RWPE1 (cell line): ENCODE measurements at places on chromosomes 6 and 20.
A peak's percentile ranks its signal among the peaks of the same experiment; 100 is the strongest.

- no peak for DNase-seq
Measured at GRCh38 chr6:16545382-16545781, 215.9 kb downstream of the ATXN1 start.

DNA sequence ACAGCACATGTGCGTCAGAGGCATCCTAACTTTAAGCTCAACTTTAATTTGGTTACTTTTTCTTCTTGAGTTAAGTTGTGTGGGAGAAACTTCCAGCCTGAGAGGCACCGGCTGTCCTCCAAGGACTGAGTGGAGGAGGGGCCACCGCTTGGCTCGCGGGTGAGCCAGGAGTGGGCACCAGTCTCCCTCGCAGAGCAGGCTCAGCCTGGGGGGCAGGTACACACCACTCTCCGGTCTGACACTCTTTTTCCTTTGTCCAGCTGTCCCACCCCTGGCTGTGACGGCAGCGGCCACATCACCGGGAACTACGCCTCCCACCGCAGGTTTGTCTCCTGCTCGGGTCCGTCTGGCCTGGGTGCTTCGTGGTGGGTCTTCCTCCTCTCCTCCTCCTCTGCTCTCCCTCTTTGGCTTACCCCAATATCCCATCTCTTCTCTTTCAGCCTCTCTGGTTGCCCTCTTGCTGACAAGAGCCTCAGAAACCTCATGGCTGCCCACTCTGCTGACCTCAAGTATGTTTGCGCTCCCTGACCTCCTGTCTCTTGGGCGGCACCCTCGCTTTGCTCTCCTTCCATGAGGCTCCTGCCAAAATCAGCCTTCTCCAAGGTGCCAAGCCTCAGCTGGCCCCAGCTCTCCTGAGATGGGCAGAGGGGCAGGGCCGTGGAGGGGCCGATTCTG is 32.6 kb upstream of the PCMTD2 start:
- no peak for DNase-seq

- no peak for DNase-seq
Measured at GRCh38 chr20:10735195-10735949, 61.6 kb upstream of the JAG1 start.

- peak; percentile 84 for DNase-seq
Measured at GRCh38 chr20:33490023-33490933, at the start of gene CBFA2T2. Gene CBFA2T2 (plus strand): TSS chr20:33490096. CDS start chr20:33490268, 172 bp downstream.

DNA sequence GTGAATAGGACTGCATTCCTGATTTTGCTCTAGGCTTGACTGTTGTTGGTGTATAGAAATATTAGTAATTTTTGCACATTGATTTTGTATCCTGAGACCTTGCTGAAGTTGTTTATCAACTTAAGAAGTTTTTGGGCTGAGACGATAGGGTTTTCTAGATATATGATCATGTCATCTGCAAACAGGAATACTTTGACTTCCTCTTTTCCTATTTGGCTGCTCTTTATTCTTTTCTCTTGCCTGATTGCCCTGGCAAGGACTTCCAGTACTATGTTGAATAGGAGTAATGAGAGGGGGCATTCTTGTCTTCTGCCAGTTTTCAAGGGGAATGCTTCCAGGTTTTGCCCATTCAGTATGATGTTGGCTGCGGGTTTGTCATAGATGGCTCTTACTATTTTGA is 13.4 kb downstream of the HLA-DOB start:
- DNase-seq: no peak

DNA sequence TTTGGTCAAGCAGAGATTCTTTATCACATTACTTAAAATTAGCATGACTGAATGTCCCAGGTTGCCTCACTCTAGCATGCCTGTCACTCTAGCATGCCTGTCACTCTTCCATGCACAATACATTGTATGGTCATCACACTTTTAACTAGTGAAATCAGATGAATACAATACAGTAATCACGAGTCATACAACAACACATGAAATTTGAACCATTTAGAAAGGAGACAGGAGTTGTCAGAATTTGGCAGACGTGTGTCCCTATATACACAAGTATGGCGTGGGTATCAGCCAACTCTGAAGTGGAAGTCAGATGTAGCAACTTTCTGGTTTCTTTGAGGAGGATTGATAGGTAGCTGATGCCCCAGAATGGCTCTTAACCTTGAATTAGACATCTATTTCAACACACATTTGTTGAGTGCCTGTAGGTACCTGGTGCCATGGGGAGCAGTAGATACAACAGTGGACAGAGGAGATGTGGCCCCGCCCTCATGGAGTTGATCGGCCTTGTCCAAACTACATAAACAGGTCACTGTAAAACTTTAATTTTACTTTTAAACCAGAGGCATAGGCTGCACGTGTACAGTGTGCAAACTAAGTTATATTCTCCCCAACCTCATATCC is 116.1 kb upstream of the TIAM2 start:
- no peak for DNase-seq

- DNase-seq: no peak
Measured at GRCh38 chr20:49457444-49457843, 25.0 kb downstream of the KCNB1 start.
